Thyroid gland (tissue), 4 donors: ENCODE measurements at places on chromosomes 5 and 9. TPM values are rescaled to one million over a fixed set of nuclear protein-coding genes. Genes with fewer than 3 reads are reported as not detected.

The PRLR gene
- 1.7 TPM for total RNA-seq

- DNase-seq, result no peak
Measured at GRCh38 chr5:179776411-179776938, 17.3 kb upstream of the LTC4S start.

GRCh38 chr9:95008151-95008771 is 281.8 kb downstream of the AOPEP start:
- peak; percentile 77 for DNase-seq

DNA sequence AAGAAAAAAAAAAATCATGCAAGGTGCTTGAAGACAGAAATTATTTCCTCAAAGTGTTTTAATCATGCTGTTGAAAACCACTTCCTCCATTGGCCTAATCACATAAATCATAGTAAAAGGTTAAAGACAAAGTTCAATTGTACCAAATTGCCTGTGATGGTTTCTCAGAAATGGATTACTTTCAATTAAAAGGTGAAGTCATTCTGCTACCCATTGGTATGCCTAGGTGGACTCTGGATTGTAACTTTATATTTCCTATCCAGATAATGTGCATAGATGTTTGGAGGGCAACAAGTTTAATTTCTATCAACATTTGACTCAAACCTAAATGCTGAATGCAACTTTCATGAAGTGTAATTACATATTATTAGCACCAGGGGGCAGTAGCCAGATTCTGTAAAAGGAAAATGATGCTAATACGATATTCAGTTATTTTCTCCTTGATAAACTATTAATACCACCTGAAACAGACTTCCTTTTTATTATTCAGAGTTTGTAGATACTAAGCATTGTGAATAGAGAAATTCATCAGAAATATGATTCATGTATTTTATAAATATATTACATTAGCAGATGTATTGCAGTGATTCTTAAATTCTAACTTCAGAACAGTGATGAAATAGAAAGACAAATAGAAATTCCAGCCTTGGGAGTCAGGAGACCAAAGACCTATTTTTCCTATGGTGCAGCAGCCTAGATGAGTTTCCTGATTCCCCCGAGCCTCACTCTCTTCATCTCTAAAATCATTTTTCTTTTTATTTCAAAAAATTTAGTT is 148.2 kb downstream of the CAAP1 start:
- no peak for DNase-seq

- no peak for DNase-seq
Measured at GRCh38 chr5:40654377-40654991, 25.2 kb upstream of the PTGER4 start.

The IL13 gene
- not detected for total RNA-seq

DNA sequence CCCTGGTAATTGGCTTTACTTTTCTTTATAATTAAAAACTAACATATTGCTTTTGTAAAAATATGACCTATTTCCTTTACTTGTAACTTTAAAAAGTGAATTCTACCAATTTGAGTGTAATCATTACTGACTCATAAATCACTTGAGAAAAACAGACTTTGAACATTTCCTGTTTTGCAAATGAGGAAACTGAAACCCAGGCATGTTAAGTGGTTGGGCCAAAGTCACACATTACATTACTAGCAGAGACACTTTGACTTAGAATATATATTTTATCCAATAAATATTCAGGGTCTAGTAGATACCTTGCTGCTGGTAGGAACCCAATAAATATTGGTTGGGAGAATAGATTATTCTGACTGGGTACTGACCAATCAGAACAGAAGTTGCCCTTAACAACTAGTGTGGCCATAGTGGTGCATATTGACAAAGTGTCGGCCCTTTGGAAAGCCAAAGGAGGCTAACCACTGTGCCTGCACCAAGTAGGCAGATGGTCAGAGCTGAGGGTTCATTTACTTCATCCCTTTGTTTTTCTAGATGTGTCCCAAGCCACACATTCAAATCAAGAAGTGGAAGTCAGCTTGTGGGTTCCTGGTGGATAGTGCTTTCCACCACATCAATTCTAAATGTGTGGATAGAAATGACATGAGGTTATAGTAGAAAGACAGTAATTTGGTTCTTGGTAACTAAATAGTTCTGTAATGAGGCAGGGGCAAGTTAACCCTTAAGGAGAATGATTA is 365.1 kb upstream of the RIOK2 start:
- DNase-seq, result no peak

The HTR1A gene
- not detected for total RNA-seq

The HK3 gene
- 3.1 TPM for total RNA-seq

GRCh38 chr5:83937837-83938236 is 217.2 kb upstream of the HAPLN1 start:
- no peak for DNase-seq

DNA sequence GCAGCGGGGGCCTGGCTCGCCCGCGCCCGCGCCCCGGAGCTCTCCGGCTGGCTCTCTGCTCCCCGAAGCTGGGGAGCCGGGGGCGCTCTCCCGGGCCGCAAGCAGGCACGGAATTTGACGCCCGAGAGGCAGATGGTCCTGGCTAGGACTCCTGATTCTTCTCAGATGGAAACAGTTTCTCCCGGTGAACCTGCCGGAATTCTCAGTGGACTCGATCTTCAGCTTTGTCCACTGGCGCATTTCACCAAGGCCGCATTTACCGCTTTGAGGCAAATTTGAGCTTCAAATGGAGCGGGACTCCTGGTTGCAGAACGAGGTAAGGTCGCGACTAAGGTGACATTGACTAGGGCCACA is 305.7 kb upstream of the KCNN2 start:
- no peak for DNase-seq

DNA sequence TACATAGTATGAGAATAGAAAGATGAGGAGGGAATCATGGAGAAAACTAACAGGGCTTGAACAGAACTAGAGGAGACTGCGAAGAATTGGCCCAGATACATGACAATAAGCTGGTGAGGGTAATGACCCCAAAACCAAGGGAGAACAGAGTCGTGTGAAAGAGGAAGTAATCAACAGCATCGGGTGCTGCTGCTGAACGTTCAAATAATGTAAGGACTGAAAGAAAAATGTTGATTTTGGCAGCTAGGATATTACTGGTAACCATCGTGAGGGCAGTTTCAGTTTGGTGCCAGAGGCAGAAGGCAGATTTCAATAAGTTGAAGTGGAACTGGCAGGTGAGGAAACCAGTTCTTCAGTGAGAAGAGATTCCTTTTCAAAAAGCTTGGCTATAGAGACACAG is 66.8 kb upstream of the SMC2 start:
- no peak for DNase-seq

GRCh38 chr9:113630386-113631136 is 167.0 kb downstream of the RGS3 start:
- no peak for DNase-seq

GRCh38 chr9:91428927-91429351 is 5.3 kb upstream of the NFIL3 start:
- DNase-seq, result no peak

DNA sequence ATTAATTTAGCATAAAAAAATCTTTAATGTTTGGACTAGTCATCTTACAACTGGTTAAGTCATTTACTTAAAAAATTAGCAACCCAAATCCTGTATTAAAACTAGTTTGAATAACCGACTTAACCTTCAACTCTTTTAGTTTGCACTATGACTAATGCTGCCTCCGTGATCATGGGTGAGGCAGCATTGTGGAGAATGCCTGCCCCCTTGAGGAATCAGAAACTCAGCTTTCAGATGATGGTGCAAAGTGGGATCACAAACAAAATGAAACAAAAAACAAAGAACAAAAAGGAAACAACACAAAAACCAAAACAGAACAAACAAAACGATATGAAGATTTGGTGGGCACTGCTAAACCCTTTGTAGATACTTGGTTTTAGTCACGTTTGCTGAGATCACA is 127.0 kb upstream of the PALM2AKAP2 start:
- DNase-seq, result no peak

DNA sequence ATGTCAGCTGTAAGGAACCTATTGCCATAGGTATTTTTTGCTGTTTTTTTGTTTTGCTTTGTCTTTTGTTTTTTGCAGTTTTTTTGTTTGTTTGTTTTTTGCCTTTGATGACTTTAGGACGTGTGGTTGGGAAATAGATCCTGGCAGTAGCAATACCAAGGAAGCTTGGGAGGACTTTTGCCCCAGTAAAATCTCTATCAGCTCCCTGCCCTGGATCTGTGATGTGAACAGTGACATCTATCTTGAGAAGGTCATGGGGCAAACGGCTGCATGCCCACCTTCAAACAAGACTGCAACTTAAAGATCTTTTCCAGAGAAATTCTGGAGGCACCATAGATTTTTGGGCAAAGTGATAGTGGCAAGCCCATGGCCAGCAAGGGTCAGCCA is 5.4 kb upstream of the ADRA1B start:
- DNase-seq, result no peak

GRCh38 chr9:3054017-3054586 is 210.2 kb upstream of the PUM3 start:
- no peak for DNase-seq

DNA sequence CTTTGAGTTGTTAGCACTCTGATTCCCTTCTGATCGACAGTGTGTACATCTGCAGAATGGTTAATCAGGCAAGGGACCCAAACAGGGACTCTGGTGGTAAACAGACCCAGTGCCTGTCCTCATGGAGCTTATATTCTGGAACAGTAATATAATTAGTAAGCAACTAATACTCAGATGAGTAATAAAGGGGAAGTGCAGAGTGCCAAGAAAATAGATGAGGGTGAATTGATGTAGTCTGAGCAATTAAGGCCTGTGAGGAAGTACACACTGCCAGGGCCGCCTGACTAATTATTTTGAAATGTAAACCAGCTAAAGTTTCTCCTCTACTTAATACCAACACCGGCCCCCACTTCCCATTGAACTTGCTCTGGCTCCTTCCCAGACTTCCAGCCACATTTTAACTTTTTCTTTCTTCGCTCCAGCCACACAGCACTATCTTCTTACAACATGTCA is 4.2 kb downstream of the DHX29 start:
- DNase-seq, result peak; percentile 19

- DNase-seq, result peak; percentile 9
Measured at GRCh38 chr9:14908295-14909180, 1.7 kb downstream of the FREM1 start.
